ENCODE measurements at places on chromosomes 5 and 9.

DNA sequence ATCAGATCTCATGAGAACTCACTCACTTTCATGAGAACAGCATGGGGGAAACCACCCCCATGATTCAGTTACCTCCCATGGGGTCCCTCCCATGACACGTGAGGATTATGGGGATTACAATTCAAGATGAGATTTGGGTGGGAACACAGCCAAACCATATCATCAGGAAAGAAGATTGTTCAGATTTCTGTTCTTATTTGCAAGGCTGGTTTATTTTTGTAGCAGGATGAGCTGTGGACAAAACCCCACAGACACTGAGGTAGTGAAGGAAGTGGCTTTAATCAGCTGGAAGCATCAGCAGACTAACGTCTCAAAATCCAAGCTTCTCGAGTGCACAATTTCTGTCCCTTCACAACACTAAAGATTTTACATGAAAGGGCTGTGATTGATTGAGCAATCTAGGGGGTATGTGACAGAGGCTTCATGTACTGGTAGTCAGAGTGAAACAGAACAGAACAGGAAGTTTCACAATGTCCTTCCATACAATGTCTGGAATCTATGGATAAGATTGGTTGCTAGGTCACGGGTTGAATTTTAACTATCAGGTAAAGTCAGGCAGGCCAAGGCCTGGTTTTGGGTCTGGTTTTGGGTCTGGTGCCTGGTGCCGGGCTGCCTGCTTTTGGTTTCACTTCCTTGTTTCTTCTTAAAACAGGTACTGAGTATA lies 91.3 kb upstream of the ZNF366 start:
- DNase-seq, result no peak

DNA sequence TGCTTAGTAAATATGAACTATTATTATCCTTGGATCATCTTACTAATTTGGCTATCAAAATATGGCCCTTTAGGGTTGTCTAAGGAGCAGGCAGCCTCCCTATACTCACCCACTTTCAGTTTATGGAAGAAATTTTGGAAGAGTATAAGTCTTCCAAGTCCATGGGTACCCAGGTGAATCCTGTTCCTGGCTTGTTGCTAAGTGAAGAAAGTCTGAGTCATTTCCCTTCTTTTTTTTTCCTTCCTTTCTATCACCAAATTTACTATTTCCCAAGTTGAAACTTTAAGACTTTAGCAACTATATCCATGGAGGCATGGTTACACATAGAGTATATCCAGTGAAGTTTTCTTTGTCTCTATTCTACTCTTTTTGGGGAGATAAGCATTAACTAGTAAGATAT lies 184.0 kb upstream of the ACTBL2 start:
- DNase-seq, result no peak

- DNase-seq, result no peak
These were observed 38.6 kb upstream of the SRP19 start for GRCh38 chr5:112822456-112822855.

- no peak for DNase-seq
These were observed 615.0 kb upstream of the RIOK2 start for GRCh38 chr5:97797994-97798451.

- no peak for DNase-seq
These were observed 140.4 kb downstream of the GABBR2 start for GRCh38 chr9:98568234-98568908.

GRCh38 chr9:123787416-123787815 lies 142.5 kb downstream of the DENND1A start:
- DNase-seq, result no peak

DNA sequence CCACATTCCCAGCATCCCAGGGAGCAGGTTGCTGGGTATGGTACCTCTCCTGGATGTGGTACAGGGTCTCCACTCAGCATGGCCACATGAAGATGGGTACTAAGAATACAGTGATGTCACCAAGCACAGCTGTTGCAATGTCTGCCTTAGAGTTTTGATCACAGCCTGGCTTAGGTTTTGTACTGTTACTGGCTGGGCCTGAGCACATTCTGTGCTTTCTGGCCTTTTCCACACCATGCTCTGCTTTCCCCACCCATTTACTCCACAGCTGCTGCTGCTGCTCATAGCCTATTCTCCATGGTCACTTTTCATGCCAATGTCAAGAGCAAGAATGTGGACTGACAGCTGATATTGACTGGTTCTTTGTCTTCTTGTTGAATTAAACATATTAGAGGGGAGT lies 481.9 kb downstream of the ARHGEF28 start:
- no peak for DNase-seq

GRCh38 chr5:55241746-55242145 lies 8.3 kb upstream of the CCNO start:
- no peak for DNase-seq

DNA sequence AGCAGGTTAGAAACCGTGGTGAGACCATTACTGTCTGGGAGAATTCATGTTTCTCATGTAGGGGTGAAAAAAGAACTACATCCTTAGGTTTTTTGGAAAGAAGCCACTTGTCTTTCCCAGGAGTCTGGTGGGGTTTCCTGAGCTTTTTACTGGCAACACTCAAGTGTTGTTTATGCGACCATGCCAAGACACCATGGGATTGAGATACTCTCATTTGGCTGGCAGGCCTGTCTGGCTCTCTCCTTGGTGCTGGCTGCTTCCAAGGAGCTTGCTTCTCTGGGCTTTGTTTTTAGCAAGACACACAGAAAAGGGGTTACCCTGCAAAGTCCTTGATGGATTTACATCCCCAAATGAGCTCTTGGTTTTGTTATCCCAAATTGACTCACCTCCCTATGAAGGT lies 80.9 kb upstream of the ISL1 start:
- no peak for DNase-seq

- no peak for DNase-seq
These were observed 135.6 kb downstream of the KCNIP1 start for GRCh38 chr5:170639221-170639925.

DNA sequence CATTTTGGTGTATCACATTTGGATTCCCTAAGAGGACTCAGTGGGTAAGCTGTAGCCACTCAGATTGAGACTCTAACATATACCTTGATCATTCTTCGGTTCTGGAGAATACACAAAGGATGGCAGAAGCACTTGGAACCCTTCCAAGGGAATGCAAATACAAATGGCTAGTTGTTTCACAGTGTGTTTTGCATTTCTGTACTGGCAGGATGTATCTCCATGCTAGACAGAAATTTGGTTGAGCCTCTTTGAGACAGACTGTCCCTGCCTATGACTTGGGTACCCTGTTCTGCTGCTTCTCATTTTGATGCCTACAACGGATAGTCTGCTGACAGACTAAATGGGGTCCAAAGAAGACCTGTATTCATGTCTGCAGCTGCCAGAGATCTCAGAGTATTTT lies 273.5 kb downstream of the TMEM38B start:
- DNase-seq, result no peak
